ENCODE measurements at places on chromosomes 12 and 14.

GRCh38 chr12:22333186-22333712 is 1.3 kb downstream of the ST8SIA1 start:
- no peak for DNase-seq

DNA sequence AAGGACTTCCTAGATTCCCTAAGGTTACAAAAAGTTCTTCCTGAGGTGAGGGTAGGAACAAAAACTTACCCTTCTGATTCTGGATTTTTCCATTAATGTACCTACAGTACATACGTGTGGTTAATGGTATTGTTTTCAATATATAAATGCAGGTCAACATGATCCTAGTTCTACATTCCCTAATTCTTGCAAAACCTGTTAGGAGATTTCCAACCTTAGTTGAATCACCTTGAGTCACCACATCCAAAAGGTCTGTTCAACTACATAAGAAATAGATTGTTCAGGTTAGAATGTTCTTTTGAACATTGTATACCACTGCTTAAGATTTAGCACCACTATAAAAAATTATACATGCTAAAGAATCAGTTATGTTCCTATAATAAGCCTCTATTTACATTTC is 118.9 kb downstream of the GARIN6 start:
- no peak for DNase-seq

- DNase-seq = no peak
These were observed 63.8 kb downstream of the FBXO33 start for GRCh38 chr14:39368261-39368959.

- DNase-seq = no peak
These were observed 865.7 kb downstream of the SLC6A15 start for GRCh38 chr12:84046859-84047258.

- DNase-seq = no peak
These were observed 184.2 kb upstream of the FOXN3 start for GRCh38 chr14:89600950-89601826.
